ENCODE measurements at places on chromosomes 2 and 18. TPM values are rescaled to one million over a fixed set of nuclear protein-coding genes. Genes with fewer than 3 reads are reported as not detected.

GRCh38 chr2:13901526-13901925 is 731.0 kb upstream of the LRATD1 start:
- no peak for DNase-seq

The ALLC gene
- not detected for total RNA-seq

The RAB27B gene
- 0.25 TPM for total RNA-seq

DNA sequence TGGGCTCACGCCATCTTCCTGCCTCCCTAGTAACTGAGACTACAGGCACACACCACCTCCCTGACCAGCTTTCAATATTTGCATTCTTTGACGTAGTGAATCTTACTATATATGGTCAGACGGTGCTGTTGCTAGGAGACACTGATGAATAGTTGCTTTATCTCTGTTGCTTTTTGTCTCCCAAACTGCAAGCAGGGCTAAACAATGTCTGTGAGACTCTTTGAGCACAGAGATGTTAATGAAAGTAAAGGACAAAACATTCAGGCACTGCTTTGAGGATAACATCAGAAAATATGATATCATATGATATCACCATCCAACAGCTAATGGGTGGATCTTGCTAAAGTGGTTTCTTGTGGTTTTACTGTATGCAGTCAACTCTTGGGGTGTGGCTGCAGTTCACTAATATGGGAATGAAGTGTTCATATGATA is 43.0 kb downstream of the EMILIN2 start:
- no peak for DNase-seq

DNA sequence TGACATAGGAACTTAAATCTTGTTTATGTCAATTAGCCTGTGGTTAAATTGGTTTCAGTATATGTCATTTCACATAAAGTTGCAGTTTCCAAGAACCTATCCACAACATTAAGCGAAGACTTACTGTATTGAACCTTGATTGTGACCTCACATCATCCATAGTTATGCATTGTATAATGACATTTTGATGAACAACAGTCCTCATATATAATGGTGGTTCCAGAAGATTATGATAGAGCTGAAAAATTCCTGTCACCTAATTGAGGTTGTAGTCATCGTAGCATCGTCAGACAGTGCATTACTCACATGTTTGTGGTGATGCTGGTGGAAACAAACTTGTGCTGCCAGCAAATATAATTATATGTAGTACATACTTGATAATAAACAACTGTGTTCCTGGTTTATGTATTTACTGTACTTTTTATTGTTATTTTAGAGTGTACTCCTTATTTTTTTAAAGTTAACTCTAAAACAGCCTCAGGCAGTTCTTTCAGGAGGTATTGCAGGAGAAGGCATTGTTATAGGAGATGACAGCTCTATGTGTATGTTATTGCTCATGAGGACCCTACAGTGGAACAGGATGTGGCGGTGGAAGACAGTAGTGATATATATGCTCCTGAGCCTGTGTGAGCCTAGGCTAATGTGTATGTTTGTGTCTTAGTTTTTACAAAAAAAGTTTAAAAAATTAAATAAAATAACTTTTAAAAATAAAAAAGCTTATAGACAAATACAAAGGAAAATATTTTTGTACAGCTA is 56.6 kb downstream of the UBE2E3 start:
- no peak for DNase-seq

DNA sequence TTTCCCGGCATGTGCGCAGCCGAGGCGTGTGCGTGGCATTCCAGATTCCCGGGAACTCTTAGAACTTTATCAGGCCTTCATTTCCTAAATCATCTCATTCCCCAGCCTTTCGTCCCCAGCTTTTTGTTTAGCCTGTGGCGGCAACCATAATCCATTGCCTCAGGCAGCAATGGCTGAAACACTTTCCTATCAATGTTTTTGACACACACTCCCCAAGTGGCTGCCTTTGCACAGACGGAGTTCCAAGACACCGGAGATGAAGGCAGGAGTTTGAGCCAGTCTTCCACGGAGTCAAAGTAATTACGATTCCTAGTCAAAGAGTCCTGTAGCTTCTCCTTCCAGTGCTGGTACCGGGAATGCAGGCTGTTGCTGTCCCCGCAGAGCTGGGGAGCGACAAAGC is 64.8 kb downstream of the KCNG2 start:
- DNase-seq = no peak

The APCDD1 gene
- total RNA-seq = 73.8 TPM

DNA sequence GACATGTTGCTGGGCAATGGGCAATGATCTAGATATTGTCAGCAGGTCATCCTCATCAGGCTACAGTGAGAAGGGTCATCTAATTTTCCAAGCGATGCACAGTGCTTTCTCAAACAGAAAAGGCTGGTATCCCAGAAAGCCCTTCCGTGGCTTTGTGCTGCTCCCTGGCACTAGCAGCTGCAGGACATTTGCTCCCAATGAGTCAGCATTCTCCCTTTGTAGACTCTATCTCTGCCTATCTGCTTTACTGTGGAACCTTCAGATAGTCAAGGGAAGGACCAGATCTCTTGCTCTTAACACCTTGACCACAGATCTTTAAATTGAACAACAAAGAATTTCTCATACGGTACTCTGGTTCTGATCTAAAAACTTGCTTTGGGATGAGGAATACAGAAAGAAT is 101.4 kb downstream of the CDH2 start:
- DNase-seq = no peak

- no peak for DNase-seq
Measured at GRCh38 chr2:240704651-240705050, 13.0 kb downstream of the AQP12A start.

The FBXO11 gene
- total RNA-seq = 63.8 TPM

DNA sequence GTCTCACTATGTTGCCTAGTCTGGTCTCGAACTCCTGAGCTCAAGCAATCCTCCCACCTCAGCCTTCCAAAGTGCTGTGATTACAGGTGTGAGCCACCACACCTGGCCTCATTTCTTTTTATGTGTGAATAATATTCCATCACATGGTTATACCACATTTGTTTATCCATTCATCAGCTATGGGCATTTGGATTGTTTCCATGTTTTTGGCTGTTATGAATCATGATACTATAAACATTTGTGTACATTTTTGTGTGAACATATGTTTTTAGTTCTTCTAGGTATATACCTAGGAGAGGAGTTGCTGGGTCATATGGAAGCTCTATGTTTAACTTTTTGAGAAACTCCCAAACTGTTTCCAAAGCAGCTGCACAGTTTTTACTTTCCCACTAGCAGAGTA is 24.4 kb downstream of the PKP4 start:
- DNase-seq = no peak

GRCh38 chr2:206158563-206159345 is 490 bp downstream of the NDUFS1 start:
- no peak for DNase-seq

- DNase-seq = no peak
Measured at GRCh38 chr2:238069877-238070276, 9.1 kb downstream of the SCLY start.

The SUCLG1 gene
- total RNA-seq = 60.4 TPM

DNA sequence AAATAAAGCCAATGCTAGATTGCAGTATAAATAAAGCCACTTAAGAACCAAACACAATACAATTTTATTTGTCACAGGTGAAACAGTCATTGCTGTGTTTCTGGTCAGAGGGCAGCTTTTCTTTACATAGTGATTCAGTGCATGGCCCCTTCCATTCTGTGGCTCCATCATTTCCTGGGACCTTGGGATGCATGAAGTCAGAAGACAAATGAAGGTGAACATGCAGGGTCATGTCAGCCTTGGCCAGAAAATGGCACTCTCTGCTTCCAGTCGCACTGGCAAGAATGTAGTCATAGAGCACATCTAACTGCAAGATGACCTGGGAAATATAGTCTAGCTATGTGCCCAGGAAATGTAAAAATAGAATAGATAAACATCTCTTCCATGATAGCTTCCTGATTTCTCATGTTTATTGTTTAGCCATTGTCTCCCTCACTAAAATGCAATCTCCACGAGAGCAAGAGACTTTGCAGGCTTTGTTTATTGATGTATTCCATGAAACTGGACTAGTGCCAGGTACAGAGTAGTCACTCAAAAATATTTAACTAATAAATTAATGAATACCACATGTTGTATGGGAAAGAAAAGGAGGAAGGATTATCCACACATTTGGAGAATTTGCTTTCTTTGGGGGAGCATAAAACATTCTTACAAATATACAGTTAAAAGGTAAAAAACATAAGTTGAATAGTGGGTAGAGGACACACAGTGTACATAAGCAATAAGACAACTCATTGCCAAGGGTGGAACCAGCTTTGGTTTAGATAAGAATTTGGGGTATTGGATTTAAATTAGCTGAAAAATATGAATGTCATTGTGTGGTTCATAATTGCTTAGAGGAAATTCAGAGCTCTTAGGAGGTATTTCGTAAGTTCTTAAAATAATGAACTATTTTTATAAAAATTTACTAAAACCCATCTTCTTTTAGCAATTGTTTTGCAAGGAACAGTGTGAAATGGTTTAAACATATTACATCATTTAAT is 343.8 kb downstream of the PID1 start:
- DNase-seq = no peak

GRCh38 chr18:46373791-46374190 is 269.6 kb downstream of the HAUS1 start:
- DNase-seq = no peak

GRCh38 chr2:79511320-79511951 is 1.4 kb upstream of the CTNNA2 start:
- DNase-seq = no peak

- DNase-seq = no peak
Measured at GRCh38 chr2:36123995-36124394, 231.6 kb upstream of the CRIM1 start.

DNA sequence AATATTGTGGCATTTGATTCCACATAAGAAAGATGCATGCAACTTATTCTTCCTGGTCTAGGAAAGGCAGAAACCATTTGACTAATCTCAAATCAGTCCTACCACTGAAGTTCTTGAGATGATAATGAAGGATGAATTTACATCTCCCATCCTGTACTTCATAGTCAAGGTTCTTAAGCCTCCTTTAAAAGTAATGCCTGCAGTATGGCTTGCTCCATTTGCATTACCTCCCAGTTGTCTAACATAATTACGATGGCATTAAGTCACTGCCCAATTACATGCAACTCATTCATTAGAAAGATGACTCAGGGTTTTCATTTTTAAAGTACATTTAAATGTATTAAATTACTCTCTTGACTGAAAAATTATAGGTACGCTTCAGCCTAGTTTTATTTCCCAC is 32.2 kb downstream of the THADA start:
- DNase-seq = no peak

DNA sequence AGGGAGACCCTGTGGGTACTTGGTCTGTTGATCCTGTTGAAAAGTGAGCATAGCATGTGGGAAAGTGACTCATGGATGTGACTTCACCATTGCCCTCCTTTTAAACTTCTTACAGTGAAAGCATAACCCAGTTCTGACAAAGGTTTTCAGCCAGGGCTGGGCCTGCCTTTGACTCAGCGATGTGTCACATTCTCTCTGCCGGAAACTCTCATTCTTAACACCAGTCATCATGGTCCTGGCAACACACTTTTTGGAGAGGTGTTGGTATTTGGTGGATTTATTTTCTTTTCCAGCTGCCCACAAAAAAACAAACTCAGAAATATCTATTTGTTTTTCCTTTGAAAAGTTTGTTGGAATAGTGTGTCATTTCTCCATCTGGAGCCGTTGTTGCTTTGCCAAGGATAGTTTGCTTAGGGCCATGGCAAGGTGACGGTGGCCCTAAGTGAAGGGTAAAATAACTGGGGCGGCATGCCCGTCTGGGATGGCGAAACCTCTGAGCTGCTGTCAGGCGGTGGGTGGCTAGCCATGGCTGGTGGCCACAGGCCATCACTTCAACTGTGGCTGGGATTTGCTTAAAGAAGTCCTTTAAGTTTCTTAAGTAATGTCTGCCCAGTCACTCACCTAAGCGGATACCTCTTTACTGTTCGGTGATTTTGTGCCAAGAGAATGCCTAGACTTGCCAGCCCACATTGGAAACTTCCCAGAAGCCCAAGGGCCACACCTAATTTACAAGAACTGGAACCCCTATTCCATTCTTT is 123.3 kb downstream of the LTBP1 start:
- peak; percentile 39 for DNase-seq

The TCF23 gene
- 57.1 TPM for total RNA-seq

DNA sequence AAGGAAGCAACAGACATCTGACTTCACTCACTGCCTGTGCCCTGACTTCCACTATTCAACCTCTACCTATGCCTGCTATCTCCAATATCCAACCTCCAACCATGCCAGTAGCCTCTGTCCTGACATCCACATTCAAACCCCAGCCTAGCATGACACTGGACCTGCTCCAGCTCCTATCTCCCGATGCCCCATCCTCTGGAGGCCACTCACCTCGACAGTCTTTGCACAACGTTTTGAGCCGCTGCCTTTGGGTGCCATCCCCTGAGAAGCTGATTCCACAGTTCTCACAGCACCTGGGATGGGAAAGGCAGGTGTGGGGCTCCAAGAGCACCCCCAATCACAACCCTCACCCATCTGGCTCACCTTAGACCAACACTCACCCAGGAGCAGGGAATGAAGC is 4.9 kb downstream of the MBD1 start:
- DNase-seq = no peak

GRCh38 chr2:9982248-9982647 is 30.8 kb downstream of the GRHL1 start:
- DNase-seq = no peak

- DNase-seq = no peak
Measured at GRCh38 chr2:12501469-12502158, 215.1 kb upstream of the TRIB2 start.

The NRBP1 gene
- total RNA-seq = 108 TPM

The FAM161A gene
- 4.9 TPM for total RNA-seq

The ACMSD gene
- total RNA-seq = not detected

- DNase-seq = no peak
Measured at GRCh38 chr2:11962707-11963328, 216.4 kb downstream of the LPIN1 start.

GRCh38 chr2:9668687-9669345 is 38.0 kb upstream of the YWHAQ start:
- no peak for DNase-seq

DNA sequence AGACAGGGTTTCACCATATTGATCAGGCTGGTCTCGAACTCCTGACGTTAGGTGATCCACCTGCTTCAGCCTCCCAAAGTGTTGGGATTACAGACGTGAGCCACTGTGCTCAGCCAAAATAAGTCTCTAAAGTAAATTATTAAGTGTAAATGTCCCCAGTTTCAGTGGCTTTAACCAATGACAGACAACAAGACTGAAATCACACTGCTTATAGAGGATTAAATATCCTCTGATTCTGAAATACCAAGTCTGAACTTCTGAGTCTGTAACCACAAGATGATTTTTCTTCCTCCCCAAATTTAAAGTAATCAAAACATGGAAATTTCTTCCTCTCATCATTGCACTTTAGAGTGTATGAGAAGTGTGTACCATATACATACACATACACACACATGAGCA is 16.5 kb upstream of the ANKRD44 start:
- no peak for DNase-seq

DNA sequence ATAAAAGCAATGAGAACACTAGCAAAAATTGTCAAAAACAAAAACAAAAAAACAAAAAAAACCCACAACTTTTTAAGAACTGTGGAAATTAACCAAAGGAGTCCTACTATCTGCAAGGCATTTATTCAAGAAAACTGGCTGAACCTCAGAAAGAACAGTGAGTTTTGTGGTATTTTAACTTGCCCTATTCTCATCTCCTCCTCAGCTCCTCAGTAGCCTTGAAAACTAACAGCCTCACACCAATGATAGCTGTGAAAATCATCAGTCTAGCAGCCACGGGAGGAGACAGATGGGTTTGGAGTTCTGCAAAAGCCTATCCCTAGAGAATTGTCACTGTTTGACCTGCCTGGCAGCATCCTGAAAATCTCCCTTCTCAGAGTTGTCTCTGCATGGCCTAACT is 20.1 kb upstream of the DNER start:
- no peak for DNase-seq

- no peak for DNase-seq
Measured at GRCh38 chr2:159402790-159403189, 116.3 kb upstream of the WDSUB1 start.

- DNase-seq = no peak
Measured at GRCh38 chr2:53455094-53455493, 312.5 kb upstream of the CHAC2 start.

All from ovary (tissue), 10 donors.